ENCODE measurements at places on chromosomes 16 and 17.

- no peak for DNase-seq
These were observed 719 bp downstream of the PMFBP1 start for GRCh38 chr16:72171236-72171635.

DNA sequence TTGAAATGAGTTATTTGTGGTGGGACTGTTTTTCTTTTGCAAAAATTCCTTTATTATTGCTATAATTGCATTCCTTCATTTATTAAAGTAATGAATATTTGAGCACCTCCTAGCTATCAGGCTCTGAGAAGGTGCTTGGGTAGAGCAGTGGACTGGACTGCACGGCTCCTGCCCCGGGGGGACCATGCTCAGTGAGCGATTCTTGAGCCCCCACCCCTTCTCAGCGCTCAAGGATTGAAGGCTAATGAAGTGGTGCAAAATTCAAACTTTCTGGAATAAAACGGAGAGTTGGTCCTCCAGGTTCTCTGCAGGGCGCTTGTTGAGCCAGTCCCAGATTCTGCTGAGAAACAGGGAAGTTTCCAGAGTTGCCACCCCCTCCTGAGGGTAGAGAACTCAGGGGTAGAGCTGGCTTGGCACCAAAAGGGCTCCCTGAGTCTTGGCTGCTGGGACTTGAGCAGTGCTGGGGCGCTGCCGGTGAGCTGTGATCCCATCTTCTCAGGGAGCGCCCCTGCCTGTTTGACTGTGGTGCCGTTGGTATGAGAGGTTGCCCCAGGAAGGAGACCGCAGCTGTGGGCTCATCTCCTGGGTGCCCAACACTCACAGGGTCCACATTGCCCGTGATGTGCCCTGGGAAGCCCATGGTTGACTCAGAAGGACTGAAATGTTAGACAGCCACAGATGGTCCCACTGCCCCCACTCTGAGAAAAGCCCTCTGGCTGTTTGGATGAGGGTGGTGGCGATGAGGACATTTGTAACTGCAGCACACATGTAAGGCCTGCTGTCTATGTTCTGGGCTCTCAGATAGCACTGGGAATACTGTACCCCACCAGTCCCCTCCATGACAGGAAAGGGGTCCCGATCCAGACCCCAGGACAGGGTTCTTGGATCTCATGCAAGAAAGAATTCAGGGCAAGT is 20.0 kb downstream of the KSR1 start:
- no peak for DNase-seq

- no peak for DNase-seq
These were observed 49.2 kb downstream of the SREBF1 start for GRCh38 chr17:17787568-17787967.

- DNase-seq: no peak
These were observed 107.5 kb downstream of the ABCA8 start for GRCh38 chr17:68847711-68848110.

DNA sequence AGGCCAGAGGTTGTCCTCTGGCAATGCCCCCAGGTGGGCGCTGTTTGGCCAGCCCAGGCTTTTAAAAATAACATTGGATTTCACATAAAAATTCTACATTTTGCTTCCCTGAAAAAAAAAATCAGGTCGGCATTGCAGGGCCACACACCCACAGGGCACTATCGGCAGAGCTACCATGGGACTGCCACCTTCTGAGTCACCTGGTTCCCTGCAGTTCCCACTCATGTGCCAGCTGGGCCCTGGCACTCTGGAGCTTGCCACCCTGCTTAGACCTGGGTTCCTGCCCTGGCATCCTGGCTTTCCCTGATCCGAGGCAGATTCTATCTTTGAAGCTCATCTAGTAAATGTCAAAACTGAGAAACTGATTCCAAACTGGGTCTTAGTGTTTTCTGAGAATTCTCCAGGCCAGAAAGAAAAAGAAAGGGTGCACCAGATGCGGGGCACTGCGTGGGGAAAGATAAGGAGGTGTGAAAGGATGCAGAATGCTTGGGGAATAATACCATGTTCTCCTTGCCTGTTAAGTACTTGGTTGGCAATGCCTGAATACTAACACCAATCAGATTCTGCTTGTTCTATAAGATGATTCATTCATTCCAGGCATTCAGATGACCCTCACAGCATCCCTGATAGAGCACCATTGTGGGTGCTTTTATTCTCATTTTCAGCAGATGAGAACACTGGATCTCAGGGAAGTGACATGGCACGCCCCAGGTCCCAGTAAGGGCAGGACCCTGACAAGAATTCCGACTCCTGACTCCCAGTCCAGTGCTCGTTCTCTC is 51.8 kb downstream of the RAI1 start:
- no peak for DNase-seq

DNA sequence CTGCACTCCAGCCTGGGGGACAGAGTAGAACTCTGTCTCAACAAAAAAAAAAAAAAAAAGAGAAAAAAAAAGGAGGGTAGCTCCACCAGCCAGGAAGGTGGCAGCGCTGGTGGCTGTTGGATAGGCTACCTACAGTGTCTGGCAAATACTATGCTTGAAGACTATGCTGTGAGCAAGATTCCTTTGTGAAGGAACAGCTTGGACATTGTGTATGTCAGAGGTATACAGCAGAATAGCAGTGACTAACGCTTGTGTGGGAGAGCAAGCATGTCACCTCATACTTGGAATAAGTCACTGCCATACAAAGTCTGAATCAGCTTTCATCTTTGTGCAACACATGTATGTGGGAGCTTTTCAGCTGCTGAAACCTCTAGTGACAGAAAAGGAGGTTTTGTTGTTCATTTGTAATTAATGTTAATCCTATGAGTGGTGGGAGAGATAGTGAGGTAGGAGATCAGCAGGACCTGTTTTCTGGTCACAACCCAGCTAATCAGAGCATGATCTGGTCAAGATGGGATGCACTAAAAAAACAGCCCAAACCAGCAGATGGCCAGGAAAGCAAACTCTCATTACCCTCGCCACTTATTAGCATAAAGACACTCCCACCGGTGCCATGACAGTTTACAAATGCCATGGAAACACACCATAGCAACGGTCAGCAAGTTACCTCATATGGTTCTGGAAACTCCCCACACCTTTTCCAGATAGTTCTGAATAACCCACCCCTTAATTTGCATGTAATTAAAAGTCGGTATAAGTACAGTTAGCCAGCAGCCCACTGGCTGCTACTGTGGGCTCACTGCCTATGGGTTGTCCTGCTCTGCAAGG is 6.8 kb upstream of the ITGAD start:
- DNase-seq: peak; percentile 69

Measured in hypothalamus (tissue), 51 donors.